ENCODE measurements at places on chromosomes 11 and 22.

DNA sequence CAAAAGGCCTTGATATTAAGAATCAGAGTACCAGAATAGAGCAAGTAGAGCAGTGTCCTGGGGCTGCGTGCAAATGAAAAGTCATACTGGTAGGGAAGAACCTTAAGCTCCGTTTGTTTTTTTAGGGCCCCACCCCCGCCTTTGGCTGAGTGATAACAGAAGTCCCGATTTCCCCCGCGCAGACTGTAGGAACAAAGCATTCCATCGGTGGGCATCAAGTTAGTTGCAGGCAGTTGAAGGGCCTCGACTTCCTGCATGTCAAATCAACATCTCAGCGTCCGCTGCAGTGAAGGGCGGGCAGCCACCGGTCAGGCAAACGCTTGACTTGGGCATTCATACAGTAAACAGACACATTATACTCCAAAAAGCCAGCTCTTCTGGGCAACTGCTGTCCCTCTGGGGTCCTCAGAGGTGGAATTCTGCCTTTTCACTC lies 11.7 kb downstream of the LRP4 start:
- DNase-seq = no peak

- DNase-seq = no peak
Observed at GRCh38 chr11:68173926-68174325, 39.2 kb downstream of the KMT5B start.

DNA sequence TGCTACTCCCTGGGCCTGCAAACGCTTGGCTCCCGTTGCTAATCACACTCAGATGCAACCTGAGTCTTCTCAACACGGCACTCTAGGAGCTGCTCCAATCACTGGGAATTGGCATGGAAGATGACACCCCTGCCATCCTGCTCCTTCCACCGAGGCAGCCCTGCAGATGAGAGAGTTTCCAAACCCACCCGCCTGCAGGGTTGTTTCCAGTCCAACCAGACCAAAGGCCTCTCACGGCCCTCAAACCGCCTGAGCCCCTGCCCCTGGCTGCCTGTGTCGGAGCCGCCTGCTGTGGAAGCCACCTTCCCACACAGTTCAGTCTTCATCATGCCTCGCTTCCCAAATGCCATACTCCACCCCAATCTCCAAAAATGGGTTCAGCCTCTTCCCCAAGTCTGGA lies 36.8 kb upstream of the TP53I11 start:
- no peak for DNase-seq

DNA sequence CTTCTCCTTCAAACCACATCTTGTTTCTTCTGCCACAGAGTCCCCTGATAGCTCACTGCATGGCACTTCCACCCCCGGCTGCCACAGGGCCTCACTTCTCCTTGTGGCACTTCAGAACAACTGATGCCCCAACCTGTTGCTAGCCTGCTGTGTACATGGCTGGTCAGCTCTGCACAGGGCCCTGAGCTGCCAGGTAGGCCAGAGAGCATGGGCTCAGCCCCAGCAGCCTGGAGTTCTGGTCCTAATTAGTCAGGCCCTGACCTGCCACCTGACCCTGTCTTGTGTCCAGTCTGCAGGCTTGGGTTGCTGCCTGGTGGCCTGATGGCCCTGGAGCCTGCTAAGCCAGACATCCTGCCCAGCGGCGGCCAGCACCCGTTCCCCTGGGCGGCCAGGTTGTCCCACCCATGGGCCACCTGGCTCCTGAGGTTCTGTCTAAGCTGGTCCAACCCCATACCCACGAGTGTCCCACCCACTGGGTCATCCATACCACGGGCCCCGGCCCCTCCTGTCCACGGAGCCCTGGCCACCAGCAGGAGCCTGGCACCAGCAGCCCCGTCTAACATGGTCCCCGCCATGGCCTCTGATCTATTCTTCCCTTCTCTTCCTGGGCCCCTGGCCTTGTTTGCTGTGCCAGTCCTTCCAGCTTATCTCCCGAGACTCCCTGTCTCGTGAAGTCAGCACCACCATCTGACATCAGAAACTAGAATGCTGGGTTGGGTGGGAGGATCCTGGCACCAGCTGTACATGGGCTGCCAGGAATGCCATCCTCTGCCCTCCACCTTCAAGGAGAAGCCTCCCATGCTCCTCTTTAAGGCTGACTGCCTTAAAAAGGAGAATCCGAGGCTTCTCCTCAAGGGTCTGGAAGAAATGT lies 3.1 kb upstream of the CERK start:
- DNase-seq = no peak

DNA sequence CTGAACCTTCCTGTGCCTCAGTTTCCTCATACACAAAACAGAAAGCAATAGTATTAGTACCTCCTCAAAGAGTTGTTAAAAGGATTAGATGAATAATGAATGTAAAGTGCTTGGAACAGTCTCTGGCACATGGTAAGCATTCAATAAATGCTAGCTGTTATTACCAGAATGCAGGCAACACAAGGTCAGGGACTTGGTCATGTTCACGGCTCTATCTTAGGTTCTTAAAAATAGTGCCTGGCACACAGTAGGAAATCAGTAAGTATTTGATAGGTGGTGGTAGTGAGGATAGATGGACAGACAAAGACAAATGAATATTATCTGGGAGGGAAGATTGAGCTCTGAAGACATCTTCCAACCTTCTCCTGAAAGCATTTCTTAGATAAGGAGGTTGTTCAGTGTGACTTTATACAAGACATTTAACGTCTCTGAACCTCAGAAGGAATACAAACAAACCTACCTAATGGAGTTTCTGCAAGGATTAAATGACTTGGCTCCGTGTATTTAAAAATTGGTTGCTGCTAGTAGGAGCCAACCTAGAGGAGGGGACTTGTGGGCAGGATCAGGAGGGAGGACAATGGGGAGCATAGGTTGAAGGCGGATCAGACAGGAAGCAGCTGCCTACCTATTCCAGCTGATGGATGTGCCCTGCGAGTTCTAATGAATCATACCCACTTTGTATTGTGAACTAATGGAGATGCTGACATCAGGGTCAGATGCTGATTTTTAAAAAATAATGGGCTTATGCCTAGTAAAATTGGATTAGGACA lies 94.1 kb downstream of the DBX1 start:
- no peak for DNase-seq

- DNase-seq = no peak
Observed at GRCh38 chr11:82814379-82814778, 80.7 kb upstream of the FAM181B start.

DNA sequence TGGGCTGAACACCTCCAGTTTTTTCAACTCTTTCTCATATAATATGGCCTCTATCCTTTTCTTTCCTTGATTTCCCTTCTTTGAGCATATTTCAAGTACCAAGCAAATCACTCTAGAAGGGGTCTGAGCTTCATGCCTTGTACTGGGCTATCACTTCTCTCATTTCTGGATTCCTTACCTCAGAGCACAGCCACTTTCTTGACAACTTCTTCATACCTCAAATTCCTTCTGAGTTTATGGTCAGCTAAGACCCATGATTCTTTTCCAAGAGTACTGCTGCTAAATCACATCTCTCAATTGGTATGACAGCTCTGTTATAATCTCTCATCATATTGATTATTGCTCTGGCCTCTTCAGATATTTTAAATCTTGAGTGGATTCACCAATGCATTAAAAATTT lies 224.8 kb upstream of the ZBED5 start:
- no peak for DNase-seq

DNA sequence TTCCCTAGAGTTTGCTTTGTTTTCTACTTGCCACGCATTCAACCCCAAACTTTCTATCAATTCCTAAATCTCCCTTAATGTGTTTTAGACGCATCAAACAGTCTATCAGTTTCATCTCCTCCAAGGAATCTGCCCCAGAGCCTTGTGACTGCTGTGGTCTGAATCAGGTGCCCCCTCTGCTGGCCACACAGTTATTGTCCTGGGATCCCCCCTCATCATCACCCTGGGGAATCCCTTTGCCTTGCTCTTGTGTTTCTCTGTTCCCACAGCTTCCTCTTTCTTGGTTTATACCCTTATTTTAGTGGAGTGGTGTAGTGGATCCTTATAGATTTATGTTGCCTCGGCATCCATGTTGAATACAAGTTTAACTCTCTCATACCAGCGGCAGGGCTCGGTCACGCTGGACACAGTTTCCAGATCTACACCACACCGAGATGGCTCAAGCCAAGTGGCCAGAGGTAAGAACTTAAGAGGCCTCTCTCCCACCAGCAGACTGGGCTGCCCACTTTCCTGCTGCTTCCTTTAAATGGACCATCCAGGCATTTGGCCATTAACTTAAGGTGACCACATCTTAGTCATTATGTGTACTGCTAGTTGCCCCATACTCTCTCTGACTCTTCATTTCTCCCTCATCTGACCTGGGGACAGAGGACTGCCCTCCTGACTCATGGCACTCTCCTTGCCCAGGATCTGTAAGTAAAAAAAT lies 8.2 kb downstream of the UPB1 start:
- no peak for DNase-seq

DNA sequence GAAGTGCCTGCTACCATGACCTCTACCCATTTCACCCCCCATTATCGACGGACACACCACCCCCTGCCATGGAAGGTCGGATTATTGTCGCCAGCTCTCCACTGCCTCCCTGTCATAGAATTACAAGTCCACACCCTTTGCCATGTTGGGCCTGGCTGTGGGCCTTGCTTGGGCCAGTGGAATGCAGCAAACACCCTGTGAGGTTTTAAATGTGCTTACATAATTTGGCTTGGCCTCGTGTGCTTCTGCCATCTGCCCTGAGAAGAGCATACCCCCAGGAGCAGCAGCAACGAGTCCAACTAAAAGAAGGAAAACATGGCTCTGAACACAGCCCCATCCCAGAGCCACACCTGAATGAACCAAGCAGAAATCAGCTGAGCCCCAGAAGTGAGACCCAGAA lies 94.1 kb upstream of the PRDM11 start:
- DNase-seq = no peak

- DNase-seq = no peak
Observed at GRCh38 chr22:46815896-46816731, 53.7 kb downstream of the TBC1D22A start.

- no peak for DNase-seq
Observed at GRCh38 chr11:1479006-1479677, 7.4 kb downstream of the MOB2 start.

- DNase-seq = no peak
Observed at GRCh38 chr11:124736736-124737135, 3.0 kb upstream of the NRGN start.

Measured in esophagus squamous epithelium (tissue), 5 donors.